ENCODE measurements at places on chromosomes 4 and X.

DNA sequence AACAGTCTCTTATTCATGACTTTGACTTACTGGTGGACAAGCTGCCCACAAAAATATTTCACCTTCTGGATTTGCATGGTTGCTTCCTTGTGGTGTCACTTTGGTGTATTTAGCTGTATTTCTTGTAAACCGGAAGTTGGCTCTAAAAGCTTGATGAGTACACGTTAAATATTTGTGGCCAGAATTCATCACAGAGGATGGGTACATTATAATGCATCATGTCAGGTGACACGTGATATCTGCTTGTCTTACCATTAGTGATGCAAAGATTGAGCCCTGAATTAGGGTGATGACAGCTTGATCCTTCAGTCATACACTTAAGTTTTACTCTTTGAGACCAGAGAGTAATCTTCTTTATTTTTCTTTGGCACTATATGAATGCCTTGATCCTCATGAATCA lies 188.3 kb upstream of the RPS6KA3 start:
- no peak for DNase-seq

GRCh38 chr4:8895295-8895694 lies 23.7 kb upstream of the HMX1 start:
- no peak for DNase-seq

DNA sequence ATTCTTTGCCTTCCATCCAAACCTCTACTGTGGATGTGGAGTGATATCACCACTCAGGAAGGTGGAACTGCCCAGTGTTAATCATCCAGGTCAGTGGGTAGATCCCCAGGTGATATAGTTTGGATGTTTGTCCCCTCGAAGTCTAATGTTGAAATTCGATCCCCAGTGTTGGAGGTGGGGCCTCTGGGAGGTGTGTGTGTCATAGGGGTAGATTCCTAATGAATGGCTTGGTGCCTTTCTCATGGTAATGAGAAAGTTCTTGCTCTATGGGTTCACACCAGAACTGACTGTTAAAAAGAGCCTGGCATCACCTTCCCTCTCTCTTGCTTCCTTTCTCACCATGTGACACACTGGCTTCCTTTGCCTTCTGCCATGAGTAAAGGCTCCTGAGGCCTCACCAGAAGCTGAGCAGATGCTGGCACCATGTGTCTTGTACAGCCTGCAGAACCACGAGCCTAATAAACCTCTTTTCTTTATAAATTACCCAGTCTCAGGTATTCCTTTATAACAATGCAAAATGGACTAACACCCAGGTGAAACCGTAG lies 6.8 kb upstream of the SOWAHB start:
- no peak for DNase-seq

DNA sequence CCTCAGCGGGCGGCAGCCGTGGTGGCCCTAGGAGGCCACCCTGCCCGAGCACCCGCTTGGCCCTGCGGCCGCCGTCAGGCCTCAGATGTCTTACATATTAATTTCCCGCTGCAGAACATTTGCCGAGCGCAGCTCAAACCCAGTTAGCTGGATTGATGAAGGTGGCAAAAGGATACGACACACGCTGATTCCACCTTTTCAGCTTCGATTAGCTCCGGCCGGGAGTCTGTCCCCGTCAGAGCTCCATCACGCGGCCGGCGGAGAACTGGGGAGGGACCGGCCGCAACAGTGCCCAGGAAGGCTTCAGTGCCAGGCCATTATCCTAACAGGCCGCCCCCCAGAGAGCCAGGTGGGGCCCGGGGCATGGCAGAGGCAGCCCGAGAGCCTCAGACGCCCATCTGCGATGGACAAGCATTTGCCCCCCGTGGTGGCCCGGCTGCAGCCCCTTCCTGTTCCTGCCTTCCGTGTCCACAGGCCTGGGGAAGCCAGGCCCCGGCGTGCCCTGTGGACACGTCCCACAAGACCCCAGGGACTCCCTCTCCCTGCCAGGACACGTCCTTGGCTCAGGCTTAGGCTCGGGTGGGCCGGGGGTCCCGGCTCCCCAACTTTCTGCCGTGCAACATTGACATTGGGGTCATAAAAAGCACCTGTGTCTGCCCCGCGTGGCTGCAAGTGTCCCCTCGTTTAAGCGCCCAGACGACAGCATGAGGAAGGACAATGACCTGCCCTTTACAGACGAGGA lies 133.8 kb upstream of the NKX1-1 start:
- DNase-seq: no peak

DNA sequence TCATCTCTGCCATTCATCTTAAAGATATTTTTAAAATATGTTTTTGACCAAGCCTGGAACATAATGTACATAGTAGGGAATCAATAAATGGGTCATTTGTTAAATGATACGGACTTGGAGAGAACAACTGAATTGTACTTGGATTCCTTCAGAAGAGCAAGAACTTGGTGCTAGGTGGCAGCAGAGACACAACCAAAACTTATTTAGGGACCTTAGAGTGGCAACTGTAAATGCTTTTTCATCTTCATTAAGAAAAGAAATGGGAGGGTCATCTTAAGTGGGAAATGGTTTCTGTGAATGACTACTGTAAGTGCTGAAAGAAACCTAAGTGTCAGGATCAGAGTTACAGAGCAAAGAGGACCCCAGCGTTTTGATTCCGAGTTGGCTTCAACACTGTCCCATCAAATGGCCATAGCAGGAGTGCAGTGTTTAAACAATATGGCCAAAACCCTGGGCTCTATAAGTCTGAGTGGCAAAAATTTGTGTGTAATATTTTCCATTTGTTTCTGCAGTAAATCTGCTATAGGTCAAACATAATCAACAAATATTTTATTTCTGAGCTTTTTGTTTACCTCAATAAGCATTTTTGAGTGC lies 213.6 kb downstream of the PALLD start:
- no peak for DNase-seq

DNA sequence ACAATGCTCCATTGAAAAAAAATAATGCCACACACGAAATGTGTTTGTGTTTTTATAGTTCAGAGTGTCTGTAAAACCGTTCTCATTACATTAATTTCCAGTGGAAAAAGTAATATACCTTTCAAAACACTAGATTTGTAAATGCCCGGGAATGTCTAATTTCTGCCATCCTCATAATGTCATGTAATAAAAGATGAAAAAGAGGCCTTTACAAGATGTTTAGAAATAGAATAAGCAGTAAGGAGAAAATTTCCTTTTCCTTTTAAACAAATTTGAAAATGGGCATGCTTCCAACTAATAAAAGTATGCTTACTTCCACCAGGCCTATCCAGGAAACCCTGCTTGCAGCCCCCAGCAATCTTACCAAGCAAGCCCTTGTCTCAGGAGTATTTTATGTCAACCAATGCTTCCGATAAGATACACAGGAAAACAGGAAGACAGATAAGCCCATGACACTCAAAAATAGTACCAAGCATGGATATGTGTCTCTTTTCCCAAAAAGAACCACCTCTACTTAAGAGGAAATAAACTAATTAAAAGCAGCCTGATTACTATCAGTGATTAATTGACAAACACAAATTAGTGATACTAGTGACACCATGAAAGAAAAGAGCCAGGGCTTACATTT lies 894.7 kb upstream of the INTU start:
- DNase-seq: no peak

DNA sequence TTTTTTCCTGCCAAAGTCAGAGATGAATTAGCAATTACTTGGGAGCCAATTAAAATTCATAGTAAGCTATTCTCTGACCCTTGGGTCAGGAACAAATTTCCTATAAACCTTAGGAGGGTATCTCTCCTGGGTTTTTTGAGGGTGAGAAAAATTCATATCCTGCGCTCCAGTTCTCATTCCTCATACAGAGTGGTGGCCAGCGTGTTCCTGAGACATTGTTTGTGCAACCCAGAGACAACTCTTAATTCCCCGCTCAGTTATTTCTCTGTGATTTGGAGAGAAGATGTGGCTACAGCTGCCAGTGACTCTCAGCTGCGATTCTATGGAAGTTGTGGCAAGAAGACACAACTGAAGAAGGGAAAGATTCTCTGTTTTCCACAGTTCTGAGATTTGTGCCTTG lies 37.9 kb upstream of the CBR4 start:
- no peak for DNase-seq

- DNase-seq: no peak
Measured at GRCh38 chr4:107902715-107903114, 28.6 kb upstream of the CYP2U1 start.

DNA sequence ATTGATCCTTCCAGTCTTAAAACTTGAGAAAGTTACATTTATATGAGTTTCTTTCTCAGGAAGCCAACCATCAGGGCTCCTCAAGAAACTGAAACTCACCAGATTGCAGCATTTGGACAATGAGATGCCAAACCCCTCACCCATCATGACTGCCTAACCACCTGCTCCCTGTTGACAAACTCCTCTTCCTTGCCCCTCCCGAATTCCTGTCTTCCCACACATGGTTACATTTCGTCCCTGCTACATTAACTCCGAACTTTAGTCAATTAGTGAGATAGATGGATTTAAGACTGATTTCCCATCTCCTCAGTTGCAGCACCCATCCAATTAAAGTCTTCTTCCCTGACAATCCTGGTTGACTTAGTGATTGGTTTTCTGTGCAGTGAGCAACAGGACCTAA lies 118.7 kb downstream of the ZNF330 start:
- no peak for DNase-seq

DNA sequence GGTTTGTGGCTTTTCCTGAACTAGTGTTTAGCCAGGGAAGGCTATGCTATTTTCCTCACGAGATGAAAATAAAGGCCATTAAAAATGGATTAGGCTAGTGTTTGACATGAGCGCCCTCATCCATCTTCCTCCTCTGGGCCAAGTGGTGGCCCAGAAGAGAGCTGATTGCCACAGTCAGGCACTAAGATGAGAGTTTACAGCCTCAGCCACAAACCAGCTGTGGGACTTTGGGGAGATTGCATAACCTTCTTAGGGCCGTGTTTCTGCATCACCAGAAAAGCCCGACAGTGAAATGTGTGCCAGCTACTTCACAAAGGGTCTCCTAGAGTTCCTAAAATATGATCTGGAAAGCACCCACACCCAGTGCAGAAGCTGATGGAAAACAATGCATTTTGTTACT lies 42.3 kb upstream of the LNX1 start:
- DNase-seq: no peak

GRCh38 chr4:96786306-96786705 lies 946.4 kb downstream of the PDHA2 start:
- no peak for DNase-seq

DNA sequence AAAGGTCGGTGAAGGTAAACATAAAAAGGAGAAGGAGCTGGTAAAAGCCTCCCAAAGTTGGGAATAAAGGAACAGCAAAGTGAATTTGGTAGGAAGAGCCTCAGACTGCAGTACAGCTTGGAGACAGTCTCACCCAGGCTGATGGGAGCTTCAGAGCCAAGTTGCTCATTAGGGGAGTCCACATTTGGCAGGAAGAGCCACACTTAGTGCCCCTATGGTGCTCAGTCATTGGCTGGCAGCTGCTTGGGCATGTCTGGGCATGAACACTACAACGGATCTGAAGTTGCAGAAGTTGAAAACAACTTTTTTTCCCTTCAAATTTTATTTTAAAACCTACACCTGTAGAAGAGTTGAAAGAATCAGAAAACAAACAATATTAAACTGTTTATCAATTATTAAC lies 2497.3 kb downstream of the ARAP2 start:
- no peak for DNase-seq

DNA sequence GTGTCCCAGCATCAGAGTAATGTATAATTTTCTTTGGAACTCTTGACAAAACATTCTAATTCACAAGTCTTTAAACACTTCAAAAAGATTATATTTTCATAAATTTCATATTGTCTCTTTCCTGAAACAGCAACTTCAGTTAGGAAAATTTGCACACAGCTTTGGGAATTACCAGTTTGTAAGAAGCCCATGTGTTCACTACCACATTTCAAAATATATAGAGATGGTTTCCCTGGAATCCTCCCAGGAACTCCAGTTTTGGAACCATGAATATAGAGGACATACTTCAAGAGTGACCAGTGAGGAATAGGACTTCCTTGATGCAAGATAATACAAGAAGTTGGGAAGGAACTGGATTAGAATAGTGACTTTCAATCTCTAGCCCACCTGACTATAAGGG lies 28.7 kb upstream of the HPGDS start:
- no peak for DNase-seq

- DNase-seq: no peak
Measured at GRCh38 chr4:126238013-126238412, 923.3 kb downstream of the FAT4 start.
